ENCODE measurements at places on chromosomes 2 and 18.

DNA sequence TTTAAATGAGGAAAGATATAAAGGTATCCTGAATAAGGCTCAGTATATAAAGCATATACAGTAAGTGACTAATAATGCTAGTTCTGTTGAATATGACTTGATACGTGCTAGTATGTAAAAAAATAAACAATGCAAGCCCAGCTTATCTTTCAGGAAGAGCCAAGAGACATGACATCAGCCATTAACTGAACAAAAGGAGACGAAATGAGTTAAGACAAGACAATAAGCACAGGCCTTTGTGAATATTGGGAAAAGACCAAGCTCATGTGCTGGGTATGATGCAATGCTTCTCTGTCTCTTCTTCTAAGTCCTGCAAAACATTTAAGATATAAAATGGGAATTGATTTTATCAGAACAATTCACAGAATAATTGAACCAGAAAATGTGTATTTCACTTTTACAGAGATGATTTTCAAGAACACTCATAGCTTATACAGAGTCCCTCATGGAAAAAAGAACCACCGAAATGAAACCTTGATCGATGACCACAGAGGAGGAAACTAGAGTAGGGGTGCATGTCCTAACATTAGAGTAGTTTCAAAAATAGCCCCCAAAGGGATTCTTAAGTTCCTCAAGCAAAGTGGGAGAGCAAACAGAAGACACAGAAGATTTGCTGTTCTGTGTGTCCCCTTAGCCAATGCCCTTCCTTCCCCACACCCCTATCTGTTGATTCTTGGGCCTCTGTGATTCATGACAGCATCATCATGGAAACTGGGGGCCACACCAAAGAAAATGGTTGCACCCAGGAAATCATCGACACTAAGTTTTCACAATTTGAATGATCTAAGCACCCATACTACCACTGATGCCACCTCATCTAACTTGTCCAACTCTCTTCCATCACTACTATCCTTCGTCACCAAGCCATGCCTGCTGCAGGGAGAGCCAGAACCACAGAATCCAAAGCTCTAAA lies 68.0 kb upstream of the CRIM1 start:
- no peaks in the 10 kb centered on the region for H3K4me1 ChIP-seq
- H3K36me3 ChIP-seq: no peaks in the 10 kb centered on the region
- no peaks in the 10 kb centered on the region for H3K27me3 ChIP-seq

DNA sequence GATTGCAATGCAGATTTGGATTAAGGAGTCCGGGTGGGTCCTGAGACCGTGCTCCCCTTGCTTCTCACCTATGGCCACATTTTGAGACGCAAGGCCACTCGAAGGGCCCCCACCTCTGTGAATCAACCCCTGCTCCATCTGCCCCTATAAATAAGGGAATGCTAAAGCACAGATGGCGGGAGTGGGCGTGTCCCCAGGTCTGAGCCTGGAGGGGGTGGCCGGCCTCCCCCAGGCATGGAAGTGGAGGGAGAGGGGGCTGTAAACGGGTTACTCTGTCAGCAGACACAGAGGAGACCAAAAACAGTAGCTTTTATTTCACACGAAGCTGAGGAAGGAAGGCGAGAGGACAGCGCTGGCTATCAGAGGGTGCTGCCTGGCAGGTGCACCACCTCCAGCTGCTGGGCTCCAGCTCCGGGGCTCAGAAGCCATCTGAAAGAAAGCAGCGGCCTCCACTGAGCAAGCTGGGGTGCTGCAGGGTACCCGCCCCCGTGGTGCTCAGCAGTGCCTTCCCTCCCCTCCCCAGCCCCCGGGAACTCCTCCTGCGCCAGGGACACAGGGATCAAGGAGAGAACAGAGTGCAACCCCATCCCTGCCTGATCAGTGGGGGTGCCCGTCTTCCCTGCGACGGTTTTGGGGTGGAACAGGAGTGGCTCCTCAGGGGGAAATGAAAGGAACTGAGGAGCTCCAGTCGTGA lies 56.7 kb upstream of the RAB6C start:
- H3K27me3 ChIP-seq: no peaks in the 10 kb centered on the region
- H3K4me1 ChIP-seq: no peaks in the 10 kb centered on the region
- no peak overlapping the region for H3K4me3 ChIP-seq
- no peak for DNase-seq
- no peak overlapping the region for H3K27ac ChIP-seq
- H3K36me3 ChIP-seq: no peaks in the 10 kb centered on the region

DNA sequence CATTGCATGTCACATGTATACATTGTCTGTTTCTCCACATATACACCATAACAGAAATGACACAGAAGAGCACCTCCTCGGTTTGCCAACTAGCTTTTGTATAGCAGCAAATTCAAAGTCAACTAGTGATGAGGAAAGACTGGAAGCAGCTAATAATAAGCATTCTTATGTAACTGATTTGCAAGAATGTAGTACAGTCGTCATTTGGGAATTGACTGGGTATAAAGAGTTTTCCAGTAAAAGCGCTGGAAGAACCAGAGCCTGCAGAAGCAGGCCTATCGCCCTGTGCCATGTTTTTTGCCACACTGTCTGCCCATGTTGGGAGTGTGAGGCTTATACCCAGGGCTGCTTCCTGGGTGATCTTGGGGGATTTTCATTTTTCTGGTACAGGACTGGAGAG lies 310.6 kb downstream of the GBX2 start:
- no peaks in the 10 kb centered on the region for H3K27me3 ChIP-seq
- no peak for DNase-seq
- H3K4me1 ChIP-seq: no peaks in the 10 kb centered on the region
- no peaks in the 10 kb centered on the region for H3K36me3 ChIP-seq

DNA sequence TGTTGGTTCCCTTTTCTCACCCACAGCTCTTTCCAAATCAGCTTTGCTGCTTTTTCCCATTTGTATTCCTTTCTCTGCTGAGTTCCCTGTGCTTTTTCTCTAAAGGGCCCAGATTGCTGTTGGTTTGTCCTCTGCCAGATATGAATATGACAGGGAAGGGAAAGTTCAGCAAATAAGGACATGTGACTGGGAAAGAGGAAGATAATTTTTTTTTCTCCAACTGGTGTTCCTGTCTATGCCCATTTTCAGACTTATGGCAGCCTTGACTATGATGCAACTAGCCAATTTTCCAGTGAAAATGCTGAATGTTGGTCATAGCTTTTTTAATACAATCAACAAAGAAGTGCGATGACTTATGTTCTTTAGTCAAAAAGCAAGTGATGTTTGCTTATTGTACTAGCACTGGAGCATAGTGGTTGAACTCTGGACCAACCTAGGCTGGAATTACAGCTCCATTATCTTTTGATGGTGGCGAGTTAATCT lies 7.7 kb downstream of the MDH1 start:
- peaks cover 17% of the 10 kb centered on the region for H3K36me3 ChIP-seq
- peaks cover 10% of the 10 kb centered on the region for H3K4me1 ChIP-seq
- DNase-seq: no peak
- H3K27me3 ChIP-seq: no peaks in the 10 kb centered on the region
- no peak overlapping the region for H3K27ac ChIP-seq

DNA sequence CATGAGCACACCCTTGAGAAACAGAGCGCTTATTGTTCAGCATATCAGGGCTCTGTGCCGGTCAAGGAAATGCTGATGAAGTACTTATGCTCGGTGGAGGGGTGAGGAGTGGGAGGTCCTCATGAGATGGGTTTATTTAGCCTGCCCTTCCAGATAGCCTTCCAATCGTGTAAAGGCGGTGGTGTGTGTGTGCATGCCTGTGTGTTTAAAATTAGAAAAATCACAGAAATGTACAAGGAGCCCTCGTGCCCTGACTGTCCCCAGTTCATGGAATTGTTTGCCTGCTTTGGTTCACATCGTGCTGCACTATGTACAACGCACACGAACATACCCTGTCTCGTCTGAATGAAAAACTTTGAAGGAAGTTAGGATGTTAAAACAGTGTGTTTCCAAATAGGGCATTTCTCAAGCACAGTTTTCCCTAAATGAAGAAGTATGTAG lies 158.6 kb downstream of the AQP4 start:
- DNase-seq: no peak
- no peak overlapping the region for H3K27ac ChIP-seq
- no peaks in the 10 kb centered on the region for H3K4me1 ChIP-seq
- no peaks in the 10 kb centered on the region for H3K36me3 ChIP-seq

DNA sequence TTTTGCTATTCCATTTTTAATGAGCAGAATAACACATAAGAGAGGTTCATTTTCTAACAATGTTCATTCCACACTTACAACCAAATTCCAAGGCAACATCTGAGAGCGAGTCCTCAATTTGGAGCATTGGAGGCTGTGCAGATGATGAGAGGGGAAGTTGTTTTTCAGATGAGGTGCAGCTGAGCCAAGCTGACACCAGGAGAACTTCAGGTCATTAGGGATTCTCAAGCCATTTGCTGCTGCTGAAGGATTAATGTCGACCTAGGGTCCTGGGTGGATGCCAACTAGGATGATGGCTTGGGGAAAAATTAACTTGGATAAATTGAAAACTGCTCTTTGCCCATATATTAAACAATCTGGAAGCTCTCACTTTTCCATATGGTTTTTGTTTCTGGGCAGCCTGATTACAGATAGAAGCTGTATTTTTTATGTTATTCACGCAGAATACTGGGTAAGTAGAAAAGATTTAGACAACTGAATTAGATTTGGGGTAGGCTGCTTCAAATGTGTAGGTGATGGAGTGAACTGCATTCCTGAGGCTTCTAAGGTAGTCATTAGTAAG lies 206.4 kb upstream of the SLC39A10 start:
- no peak for DNase-seq
- no peak overlapping the region for H3K27ac ChIP-seq
- H3K4me1 ChIP-seq: no peaks in the 10 kb centered on the region
- no peaks in the 10 kb centered on the region for H3K36me3 ChIP-seq
- H3K4me3 ChIP-seq: no peak overlapping the region
- H3K27me3 ChIP-seq: no peaks in the 10 kb centered on the region

DNA sequence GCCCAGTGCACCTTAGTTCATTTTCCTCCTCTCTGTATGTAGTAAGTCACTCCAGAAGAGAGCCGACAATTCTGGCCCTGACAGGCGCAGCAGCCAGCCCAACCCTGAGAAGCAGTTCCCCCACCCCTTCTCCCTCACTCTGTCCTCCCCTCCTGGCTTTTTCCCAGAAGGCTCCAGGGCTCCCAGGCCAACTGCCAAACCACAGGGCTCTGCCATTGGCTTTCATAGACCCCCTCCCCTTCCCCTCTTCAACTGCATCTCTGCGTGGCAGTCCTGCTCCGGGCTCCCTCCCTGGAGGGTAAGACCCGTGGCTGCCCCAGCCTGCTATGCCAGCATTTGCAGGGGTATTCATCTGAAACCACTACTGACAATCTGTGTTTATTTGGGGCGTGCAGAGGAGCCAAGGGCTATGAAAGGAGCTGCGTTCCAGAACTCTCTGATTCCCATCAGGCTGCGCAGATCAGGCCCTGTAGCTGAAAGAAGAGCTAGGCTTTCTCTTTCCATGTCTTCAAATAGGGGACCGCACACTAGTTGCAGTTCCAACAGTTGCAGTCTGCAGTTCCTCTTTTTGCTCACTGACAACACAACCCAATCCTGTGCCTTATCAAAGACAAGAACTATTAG lies 388.6 kb upstream of the TNP1 start:
- peak overlapping the region; percentile 49 for H3K4me3 ChIP-seq
- DNase-seq: no peak
- no peaks in the 10 kb centered on the region for H3K27me3 ChIP-seq
- peak overlapping the region; percentile 71 for H3K27ac ChIP-seq
